ENCODE measurements at places on chromosomes 6 and 20. TPM values are rescaled to one million over a fixed set of nuclear protein-coding genes. Genes with fewer than 3 reads are reported as not detected.

GRCh38 chr6:111591370-111591900 lies 14.2 kb downstream of the TRAF3IP2 start:
- no peak for DNase-seq

- no peak for DNase-seq
Measured at GRCh38 chr6:3762852-3763251, 11.3 kb upstream of the PXDC1 start.

GRCh38 chr6:169895926-169896761 lies 144.7 kb downstream of the ERMARD start:
- DNase-seq, result peak; percentile 50

- DNase-seq, result no peak
Measured at GRCh38 chr6:151137542-151137941, 102.2 kb upstream of the AKAP12 start.

DNA sequence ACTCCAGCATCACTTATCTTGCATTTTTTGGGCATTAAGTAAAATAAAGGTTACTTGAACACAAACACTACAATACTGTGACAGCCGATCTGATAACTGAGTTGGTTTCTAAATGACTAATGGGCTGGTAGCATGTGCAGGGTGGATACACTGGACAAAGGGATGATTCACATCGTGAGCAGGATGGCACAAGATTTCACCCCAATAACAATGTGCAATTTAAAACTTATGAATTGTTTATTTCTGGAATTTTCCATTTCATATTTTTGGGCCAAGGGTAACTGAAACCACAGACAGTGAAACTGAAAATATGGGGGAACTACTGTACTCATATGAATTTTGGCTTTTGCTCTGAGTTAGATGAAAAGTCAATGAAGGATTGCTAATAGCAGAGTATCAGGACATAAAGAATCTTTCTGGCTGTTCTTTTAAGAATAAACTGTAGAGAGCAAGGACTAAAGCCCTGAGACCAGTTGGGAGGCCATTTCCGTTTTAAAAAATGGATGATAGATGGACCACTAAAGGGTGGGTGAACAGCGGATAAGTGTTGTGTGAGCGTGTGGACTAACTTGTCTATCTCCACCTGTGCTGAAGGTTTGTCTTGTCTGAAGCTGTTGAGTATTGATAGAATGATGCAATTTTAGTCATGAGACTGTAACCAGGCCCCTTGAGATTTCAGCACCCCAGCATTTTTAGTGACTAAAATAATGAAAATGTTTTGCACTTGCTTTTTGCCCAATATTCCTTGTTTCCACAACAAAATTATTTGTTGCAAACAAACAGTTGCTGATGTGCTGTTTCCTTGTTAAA lies 8.2 kb downstream of the SPINT3 start:
- DNase-seq, result no peak

GRCh38 chr6:121770943-121771342 lies 335.5 kb downstream of the GJA1 start:
- no peak for DNase-seq

- DNase-seq, result no peak
Measured at GRCh38 chr20:43691928-43692524, 25.1 kb downstream of the MYBL2 start.

Gene LAMA5
- total RNA-seq, result 611 TPM

Gene HMGCLL1
- total RNA-seq, result 1.9 TPM

Gene FAM217A
- not detected for total RNA-seq

Gene SYNGAP1
- 74.1 TPM for total RNA-seq

Gene PABPC1L
- 57.4 TPM for total RNA-seq

Gene CDK19
- 27.2 TPM for total RNA-seq

Measured in type B pancreatic cell (in vitro differentiated cells).